Posterior cingulate gyrus (tissue), 11 donors: ENCODE measurements at places on chromosomes 7 and 10.

- DNase-seq, result no peak
Measured at GRCh38 chr7:98040626-98041360, 50.8 kb upstream of the OCM2 start.

GRCh38 chr10:62934258-62934657, 118.1 kb upstream of the EGR2 start:
- DNase-seq, result no peak

- DNase-seq, result no peak
Measured at GRCh38 chr10:93915598-93915997, 21.8 kb downstream of the SLC35G1 start.

DNA sequence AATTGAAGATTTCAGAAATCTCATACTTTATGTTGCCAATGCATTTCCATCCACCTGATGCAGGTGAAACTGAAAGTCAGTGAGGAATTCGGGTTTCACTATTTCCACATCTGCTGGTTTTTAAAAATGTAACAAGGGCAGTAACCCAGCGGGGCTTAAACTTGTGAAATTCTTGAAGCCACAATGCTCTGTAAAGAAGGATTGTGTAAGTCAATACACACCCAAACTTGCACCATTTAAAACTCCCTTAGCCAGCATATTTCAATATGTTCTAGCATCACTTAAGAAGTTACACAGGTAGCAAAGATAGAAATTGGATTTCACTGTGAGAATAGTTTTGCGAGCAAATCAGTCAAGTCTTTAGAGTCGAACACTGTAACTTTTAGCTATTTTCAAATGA, 386.1 kb downstream of the PLXDC2 start:
- DNase-seq, result no peak

DNA sequence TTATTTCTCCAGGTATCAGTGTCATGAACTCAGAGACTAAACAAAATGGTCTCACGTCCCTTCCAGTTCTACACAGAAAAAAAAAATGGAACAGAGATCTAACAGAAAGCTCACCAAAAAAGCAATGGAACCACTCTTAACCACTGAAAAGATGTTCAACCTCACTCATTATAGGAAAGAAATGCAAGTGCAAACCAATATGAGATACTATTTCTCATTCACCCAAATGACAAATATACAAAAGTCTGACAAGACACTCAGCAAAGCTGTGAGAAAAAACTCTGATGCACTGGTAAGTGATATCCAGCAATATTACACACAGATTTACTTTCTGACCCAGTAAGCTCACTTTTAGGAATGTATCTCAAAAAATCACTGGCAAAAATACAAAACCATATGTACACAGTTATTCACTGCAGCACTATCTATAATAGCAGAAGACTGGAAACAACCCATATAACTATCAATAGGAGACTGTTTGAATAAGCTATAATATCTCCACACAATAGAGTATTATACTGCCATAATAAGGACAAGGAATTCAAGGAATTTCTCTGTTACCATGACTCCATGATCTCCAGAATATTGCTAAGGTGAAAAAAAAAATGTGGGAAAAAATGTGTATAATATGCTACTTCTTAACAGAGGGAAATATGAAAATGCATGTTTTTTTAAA, 36.6 kb downstream of the ABI1 start:
- DNase-seq, result no peak

DNA sequence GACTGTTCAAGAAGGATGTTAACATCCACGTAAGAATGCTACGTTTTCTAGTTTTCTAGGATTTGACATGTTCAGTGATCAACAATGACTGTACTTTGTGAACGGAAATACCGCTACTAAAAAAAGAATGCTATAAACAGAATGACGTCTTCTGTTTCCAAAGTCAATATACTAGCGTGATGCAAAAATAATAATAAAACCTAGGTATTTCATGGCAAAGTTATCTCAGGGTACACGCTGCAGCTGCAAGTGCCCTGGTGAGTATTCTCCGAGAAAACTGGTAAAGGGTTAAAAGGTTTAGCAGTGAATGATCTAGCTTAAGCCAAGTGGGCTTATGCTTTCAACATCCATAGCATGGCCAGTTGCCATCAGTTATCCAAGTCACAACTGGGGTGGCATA, 653.3 kb upstream of the PFKP start:
- DNase-seq, result no peak

GRCh38 chr10:110311357-110311949, 6.7 kb upstream of the SMNDC1 start:
- no peak for DNase-seq

DNA sequence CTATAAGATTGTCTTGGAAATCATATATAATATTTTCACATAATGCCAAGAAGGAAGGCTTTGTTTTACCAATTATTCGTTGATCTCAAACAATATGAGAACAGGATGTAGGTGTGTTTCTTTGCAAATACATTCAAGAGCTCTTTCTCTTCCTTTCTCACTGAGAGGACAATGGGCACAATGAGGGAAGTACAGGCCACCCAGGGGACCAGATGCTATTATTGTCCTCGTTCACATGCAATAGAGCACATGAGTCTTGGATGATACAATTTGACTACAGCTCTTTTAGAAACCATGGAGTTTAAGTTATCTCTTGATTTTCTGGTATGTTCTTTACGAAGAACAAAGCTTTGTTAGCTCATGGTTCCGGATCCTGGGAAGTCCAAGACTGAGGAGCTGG, 323.7 kb upstream of the KLF6 start:
- no peak for DNase-seq

- no peak for DNase-seq
Measured at GRCh38 chr7:106180721-106181120, 68.6 kb upstream of the SYPL1 start.

- no peak for DNase-seq
Measured at GRCh38 chr7:93147363-93147762, 822 bp downstream of the SAMD9L start.

DNA sequence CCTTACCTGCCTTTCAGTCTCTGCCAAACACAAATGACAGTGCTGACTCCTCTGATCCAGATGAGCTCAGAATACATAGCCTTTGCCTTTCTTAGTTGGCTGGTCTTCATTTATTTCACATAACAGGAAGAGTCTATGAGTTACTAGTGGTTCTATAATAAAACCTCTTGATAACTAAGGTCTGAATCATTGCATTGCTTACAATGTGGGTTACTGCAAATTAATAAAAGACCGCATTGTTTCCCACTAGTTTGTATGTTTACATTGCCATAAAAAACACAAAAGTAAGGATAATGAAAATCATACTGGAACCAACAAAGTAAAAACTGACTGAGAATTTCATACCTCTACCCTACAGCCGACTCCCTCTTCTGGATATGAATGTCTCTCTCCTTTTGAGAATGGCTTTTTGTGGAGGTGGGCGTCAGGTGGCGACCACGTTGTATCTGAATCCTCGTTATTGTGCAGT, 62.0 kb upstream of the AKR1E2 start:
- no peak for DNase-seq

DNA sequence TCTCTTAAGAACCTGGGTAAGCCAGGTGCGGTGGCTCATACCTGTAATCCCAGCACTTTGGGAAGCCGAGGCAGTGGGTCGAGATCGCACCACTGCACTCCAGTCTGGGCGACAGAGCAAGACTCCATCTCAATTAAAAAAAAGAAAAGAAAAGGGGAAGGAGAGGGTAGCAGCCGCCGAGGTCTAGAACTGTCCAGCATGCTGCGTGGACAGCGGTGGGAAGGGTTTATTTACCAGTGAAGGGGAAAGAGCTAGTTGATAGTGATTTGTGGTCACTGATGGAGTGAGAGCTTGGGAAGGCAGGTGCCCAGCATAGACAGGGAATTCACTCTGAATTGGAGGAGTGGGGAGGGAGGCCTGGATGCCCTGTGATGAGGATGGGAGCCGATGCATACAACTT, 43.4 kb upstream of the DAGLB start:
- no peak for DNase-seq

DNA sequence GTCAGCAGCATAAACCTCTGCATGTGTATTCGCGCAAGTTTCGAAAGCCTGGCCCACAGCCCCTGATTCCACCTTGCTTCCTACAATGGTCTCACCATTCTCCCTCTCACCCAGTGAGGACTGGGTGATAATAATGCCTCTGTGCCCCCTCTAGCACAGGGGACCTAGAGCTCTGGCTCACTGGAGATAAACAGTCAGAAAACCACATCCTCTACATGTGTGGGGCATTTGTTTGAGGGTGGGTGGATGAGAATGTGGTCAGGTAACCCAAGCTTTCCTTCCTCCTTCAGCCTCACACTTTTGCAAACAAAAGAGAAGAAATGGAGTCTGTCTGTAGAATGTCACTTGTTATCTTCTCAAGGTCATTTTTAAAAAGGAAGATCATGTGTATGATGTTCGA, 373.5 kb downstream of the KCNMA1 start:
- no peak for DNase-seq

DNA sequence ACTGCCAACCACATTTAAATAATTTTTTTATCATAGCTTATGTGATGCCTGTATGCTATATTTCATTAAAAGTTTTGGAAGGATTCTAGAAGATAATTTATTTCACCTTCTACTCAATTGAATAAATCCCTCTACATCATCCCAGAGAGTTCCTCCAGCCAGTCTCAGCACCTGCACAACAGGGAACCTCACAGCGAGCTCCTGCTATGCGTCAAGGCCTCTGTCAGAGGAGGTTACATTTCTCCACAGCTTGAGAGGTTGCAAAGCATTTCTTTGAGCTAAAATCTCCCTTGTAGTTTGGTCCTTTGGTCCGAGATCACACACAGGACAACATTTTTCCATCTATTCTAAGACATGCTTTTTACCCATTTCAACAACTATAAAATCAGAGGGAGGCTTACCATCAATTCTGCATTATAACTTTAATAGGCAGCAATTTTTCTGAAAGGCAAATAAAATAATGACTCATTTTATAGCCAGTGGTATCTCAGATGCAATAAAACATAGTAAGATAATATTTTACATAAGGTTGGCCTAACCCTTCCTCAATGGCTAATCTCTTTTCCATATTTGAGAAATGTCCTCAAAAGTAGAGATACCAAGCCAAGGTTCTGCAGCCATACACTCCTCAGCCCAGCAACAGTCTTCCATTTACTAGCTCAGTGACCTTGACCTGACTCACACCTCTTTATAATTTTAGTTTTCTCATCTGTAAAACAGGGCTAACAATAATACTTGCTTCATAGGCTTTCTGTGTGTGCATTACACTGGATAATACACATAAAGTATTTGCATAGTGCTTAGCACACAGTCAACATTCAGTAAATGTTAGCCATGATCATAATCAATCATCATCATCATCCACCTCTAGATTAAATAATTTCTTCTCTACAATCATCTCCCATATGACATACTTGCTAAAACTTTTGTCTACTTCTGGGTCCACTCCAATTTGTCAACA, 68.8 kb downstream of the DOCK4 start:
- no peak for DNase-seq

DNA sequence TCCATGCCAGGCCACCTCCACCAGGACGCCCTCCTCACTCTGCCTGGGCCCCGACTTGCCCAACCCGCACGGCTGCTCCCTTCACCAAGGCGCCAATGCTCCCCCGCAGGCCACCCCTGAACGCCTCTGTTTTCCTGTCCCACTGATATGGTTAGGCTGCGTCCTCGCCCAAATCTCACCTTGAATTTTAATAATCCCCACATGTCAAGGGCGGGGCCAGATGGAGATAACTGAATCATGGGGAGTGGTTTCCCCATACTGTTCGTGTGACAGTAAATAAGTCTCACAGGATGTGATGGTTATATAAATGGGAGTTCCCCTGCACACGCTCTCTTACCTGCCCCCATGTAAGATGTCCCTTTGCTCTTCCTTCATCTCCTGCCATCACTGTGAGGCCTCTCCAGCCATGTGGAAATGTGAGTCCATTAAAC, 29.8 kb downstream of the RSU1 start:
- no peak for DNase-seq

DNA sequence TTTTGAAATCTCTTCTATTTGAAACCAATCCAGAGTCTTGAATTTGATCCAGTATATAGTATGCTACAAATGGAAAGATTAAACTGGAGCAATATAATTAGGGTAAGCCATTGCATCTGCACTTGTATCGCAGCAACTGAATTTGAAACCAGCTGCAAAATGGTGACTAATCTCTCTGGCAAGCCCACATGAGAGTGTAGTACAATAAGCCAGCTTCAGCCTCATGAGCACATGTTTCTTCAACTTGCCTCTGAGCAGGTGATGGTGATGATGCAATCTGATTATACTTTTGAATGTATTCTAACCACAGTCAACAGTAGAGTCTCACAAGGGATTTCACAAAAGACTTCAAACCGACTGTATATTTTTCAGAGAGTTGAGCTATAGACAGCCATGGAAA, 829 bp upstream of the RPA3 start:
- no peak for DNase-seq

DNA sequence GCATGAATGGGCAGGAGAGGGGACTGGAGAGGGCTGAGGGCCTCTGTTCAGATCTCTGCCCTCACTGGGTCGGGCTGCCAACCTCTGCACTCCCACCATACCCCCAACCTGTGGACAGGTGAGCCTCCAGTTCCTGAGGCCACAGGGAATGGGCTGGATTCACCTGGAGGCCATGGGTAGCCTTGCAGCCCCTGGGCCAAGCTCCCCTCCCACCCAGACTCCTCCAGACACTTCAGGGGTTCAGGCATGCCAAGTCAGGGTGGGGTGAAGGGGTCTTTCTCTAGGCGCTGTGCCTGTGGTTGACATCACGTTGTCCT, 80.5 kb downstream of the ZMIZ1 start:
- no peak for DNase-seq

- no peak for DNase-seq
Measured at GRCh38 chr10:88474884-88475844, 108.0 kb downstream of the RNLS start.

- no peak for DNase-seq
Measured at GRCh38 chr10:17710181-17710580, 41.8 kb upstream of the TMEM236 start.

DNA sequence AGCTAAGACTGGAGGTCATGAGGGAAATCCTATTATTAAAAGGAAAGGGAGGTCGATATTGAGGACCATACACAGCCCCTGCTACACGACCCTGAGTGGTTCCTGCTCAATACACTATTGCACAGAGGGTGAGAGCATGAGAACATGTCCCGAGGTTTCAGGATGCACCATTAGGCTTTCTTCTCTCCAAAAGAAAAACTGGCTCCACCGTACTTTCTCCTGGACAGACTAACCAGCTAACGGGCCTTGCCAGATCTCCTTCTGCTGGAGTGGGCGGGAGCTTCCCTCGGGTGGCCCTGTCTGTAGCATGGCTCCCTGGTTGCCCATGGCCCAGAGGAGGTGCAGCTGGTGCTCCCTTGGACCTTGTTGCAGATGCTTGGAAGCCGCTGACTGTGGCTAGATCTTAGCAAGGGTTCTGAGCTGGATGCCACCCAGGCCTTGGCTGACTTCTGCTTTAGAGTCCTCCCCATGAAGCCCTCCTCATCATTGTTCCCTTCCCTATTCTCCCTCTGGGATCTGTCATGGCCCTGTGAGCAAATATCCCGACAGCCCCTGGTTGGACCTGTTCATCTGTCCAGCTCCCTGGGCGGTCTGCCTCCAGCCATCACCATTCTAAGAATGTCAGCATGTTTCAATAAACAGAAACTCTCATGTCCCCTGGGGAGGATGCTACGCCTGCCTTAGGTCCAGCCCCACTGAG, 52.9 kb upstream of the SHH start:
- no peak for DNase-seq

- no peak for DNase-seq
Measured at GRCh38 chr10:78568620-78569019, 500.1 kb upstream of the ZMIZ1 start.

- DNase-seq, result no peak
Measured at GRCh38 chr7:875051-875450, 1.3 kb upstream of the GET4 start.
